H4 (cell line): ENCODE measurements at places on chromosomes 6 and 20. TPM values are rescaled to one million over a fixed set of nuclear protein-coding genes. Genes with fewer than 3 reads are reported as not detected.

- no peak for DNase-seq
Observed at GRCh38 chr20:3933218-3933617, 44.0 kb downstream of the PANK2 start.

GRCh38 chr6:68761985-68762384 lies 126.9 kb downstream of the ADGRB3 start:
- DNase-seq = no peak

The HLA-F gene
- total RNA-seq = 17.5 and 20.3 TPM in 2 replicates

GRCh38 chr6:48564036-48564820 lies 453.2 kb upstream of the PTCHD4 start:
- DNase-seq = no peak
